ENCODE measurements at places on chromosomes 4 and X.

GRCh38 chrX:109190542-109190941 lies 291.3 kb downstream of the GUCY2F start:
- DNase-seq = no peak

DNA sequence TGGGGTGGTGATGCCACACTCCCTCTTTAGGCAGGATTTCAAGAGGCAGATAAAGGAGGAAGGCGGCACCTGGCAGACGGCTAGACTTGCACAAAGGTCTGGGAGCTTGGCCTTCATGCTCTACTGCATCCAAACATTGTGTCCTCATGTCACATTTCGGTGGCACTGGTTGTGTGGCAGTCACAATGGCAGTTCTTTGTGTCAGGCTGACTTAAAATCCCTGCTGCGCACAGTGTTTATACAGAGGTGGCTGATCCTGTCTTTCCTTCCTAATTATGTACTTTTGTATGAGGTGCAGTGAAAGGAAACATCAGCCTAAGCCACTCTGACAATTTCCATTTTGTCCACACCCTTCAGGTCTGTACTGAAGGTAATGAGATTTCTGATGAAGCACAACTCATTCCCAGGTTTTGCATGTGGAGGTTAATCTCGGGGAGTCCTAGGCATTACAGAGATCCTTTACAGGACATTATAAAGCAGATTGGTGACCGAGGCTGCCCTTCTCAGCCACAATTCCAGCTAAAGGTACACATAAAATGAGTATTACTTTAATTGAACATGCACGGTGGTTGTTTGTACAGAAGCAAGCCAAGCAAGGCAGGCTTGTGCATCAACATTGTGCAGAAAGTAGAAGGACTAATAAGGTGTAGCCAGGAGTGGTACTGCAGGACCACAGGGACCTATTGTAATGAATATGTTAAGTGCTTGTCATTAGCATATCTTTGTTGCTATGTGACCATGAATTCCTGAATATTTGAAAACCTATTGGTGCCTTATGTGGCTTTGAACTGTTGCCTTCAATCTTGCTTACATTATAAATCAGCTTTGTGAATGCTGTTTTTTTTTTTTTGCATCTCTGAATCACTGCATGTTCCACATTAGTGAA lies 147.6 kb downstream of the STK32B start:
- DNase-seq = no peak

GRCh38 chrX:68490644-68491043 lies 8.2 kb upstream of the YIPF6 start:
- no peak for DNase-seq

GRCh38 chrX:12920990-12921389 lies 14.6 kb downstream of the TLR8 start:
- no peak for DNase-seq

DNA sequence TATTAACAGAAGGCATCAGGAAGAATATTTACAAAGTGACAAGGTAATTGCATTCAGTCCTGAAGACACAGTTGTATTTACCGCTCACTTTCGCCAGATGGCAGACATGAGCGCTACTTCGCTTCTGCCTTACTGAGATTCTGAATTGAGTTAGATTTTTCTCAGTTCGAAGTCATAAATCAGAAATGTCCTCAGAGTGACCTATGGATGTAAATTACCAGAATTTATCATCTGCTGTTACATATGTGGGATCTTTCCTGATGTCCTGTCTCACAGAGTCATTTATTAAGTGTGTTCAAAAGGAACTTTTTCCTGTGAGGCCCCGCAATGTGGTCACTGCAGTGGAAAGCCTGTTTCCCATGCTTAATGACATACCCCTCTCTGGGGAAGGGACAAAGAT lies 97.3 kb upstream of the DCLK2 start:
- peak; percentile 24 for DNase-seq

- no peak for DNase-seq
These were observed 8.5 kb downstream of the TIGD2 start for GRCh38 chr4:89119836-89120235.

- DNase-seq = no peak
These were observed 12.4 kb downstream of the YIPF6 start for GRCh38 chrX:68511255-68511654.

GRCh38 chrX:54754854-54755253 lies 43.2 kb downstream of the ITIH6 start:
- DNase-seq = no peak

- peak; percentile 91 for DNase-seq
These were observed 1.6 kb downstream of the PRICKLE3 start for GRCh38 chrX:49184294-49185281.

DNA sequence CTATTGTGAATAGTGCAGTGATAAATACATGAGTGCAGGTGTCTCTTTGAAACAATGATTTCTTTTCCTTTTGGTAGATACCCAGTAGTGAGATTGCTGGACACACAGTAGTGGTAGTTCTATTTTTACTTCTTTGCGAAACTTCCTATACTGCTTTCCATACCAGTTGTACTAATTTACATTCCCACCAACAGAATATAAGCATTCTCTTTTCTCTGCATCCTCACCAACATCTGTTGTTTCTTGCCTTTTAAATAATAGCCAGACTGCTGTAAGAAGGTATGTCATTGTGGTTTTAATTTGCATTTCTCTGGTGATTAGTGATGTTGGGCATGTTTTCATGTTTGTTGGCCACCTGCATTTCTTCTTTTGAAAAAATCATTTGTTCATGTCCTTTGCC lies 105.9 kb downstream of the COL4A6 start:
- DNase-seq = no peak

GRCh38 chrX:146409528-146409927 lies 400.0 kb upstream of the CXorf51B start:
- no peak for DNase-seq

- no peak for DNase-seq
These were observed 253.6 kb upstream of the DIPK2B start for GRCh38 chrX:45454290-45454689.

DNA sequence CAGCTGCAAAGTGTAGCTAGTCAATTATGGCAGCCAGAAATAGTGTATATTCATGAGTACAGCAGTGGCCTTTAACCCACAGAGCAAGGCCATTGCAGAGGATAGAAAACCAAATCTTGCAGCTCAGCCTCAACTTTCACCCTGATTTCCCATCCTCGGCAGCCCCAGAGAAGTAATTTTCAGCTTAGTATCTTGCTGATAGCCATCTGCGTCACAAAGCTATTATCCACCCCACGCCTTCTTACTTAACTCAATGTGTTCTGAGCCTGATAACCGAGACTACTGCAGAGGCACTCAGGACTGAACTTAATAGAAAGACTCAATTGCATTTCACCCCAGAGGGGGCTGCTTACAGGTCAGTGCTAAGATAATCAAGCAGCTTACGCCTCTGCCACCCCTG lies 174.5 kb upstream of the MAOA start:
- no peak for DNase-seq

- peak; percentile 63 for DNase-seq
These were observed 21.5 kb downstream of the FHDC1 start for GRCh38 chr4:152957437-152958171.

- DNase-seq = no peak
These were observed 12.7 kb downstream of the MAD2L1 start for GRCh38 chr4:120053911-120054310.

DNA sequence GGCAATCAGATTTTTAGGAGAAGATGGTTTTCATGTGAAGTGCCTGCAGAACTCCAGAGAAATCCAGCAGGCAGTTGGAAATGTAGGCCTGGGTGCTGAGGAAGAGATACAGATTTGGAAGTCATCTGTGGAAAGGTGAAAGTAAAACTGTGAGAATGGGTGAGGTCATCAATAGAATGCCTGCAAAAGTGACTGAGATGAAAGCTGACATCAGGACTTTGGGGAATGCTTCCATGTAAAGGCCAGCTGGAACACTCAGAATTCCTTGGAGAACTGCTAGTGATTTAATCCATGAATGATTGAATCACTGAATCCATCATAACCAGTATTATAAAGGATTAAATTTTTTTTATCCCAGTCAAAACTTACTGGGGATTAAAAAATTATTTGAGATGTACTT lies 124.5 kb upstream of the GIMD1 start:
- no peak for DNase-seq

DNA sequence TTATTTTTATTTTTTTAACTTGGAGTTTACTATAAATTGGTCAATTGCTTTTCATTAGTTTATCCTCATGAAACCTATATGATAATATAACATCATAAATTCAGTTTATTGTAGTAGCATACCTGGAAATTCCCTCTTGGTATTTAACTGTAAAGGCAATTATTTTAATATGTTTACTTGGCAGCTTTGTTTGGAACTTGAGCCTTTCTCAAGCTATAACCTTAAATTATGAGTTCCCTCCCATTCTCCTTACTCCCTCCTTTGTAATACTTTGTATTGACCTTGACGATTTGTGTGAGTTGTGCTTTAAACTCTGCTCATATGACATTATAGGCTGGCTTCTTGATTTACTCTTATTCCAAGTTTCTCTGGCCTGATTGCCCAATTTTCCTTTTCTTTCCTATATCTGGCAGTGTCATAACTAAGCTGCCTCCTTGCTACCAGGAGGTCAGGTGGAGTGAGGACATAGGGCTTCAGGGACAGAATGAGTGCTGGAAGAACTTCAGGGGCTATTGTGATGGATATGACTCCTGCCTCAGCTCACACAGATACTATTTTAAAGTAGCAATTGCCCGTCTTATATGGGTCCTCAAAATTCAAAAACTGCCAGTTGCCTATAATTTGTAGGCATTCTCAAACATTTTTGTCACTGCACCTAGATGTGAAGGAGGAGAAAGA lies 77.7 kb downstream of the RAP1GDS1 start:
- DNase-seq = no peak

DNA sequence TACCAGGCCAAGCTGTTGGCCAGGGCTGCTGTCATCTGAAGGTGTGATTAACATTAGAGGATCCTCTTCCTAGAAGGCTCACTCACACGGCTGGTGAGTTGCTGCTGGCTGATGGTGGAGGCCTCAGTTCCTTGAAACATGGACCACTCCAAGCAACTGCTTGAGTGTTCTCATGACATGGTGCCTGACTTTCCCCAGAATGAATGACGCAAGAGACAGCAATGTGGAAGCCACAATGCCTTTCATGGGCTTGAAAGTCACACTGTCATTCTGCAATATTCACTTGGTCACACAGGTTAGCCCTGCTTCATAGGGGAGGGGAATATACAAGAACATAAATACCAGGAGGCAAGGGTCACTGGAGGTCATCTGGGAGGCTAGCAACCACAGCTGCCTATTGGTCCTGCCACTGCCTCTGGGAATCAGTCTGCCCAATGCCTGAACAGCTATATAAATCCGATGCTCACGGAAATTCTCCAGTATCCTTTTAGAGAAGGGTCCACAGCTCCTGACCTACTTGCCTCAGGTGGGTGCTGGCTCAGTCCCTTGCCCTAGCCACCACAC lies 97.1 kb upstream of the MAML3 start:
- DNase-seq = no peak

DNA sequence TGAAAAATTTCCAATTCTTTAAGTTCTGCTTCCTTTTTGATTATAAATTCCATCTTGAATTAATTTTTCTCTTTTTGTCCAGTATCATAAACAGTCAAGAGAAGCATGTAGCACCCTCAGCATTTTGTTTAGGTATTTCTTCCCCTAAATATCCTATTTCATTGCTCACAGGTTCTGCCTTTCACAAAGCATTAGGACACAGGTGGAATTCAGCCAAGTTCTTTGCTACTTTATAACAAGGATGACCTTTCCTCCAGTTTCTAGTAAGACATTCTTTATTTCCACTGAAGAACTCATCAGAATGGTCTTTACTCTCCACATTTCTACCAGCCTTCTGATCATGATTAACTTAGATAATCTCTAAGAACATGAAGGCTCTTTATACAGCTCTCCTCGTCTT lies 7.4 kb downstream of the SLC9B1 start:
- no peak for DNase-seq

DNA sequence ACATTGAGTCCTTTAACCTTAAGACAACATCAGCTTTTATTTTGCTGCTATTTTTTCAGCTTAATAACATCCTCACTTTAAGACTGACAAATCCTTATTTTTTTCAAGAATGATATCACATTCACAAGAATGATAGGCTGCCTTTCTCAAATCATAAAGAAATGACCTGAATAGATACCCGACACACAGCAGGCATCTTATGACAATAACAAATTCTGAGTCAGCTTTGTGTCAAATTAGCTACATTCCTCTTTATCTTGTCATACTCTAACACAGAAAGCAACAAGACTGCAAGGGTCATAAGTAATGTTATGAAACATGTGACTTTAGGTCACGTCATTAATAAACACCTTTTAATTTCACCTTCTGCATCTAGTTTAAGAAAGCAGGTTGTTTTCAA lies 2387.6 kb downstream of the PCDH7 start:
- no peak for DNase-seq

All from left ventricle myocardium inferior (tissue), 1 donor.